ENCODE measurements at places on chromosomes 1 and 21.

GRCh38 chr1:245056913-245057312 lies 97.9 kb upstream of the KIF26B start:
- no peak for DNase-seq

- no peak for DNase-seq
Observed at GRCh38 chr1:66998972-66999371, 55.0 kb downstream of the SLC35D1 start.

- no peak for DNase-seq
Observed at GRCh38 chr1:230812568-230812967, 55.8 kb downstream of the C1orf198 start.

- DNase-seq, result no peak
Observed at GRCh38 chr1:17565461-17566252, 26.2 kb downstream of the ARHGEF10L start.

GRCh38 chr1:227003165-227003564 lies 63.1 kb downstream of the COQ8A start:
- no peak for DNase-seq

GRCh38 chr1:230868736-230869385 lies 540 bp upstream of the C1orf198 start:
- peak; percentile 16 for DNase-seq

GRCh38 chr1:219385787-219386427 lies 212.2 kb downstream of the LYPLAL1 start:
- DNase-seq, result no peak

DNA sequence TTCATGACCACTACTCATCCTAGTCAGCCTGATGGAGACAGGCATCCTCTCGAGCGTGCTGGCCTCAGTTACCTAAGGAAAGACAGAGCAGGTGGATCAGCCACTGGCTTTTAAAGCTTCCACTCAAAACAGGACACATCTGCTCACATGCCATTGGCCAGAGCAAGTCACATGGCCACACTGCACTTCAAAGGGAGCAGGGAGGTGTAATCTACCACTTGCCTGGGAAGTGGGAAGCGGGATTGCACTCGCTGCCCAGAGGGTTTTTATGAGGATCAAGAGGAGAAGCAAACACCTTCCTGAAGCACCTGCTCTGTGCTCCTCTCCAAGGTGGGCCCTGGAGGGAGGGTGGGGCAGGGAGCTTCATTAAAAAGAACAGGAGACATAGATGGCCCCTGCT lies 108.0 kb downstream of the TAS1R2 start:
- DNase-seq, result no peak

GRCh38 chr1:93313026-93313425 lies 32.7 kb upstream of the DR1 start:
- DNase-seq, result no peak

GRCh38 chr1:33971018-33971710 lies 107.3 kb downstream of the HMGB4 start:
- no peak for DNase-seq

GRCh38 chr1:163799190-163799805 lies 477.5 kb downstream of the NUF2 start:
- DNase-seq, result no peak

GRCh38 chr21:36478941-36479340 lies 981 bp downstream of the CLDN14 start:
- DNase-seq, result no peak

- DNase-seq, result no peak
Observed at GRCh38 chr1:23825762-23826522, 713 bp upstream of the HMGCL start.

DNA sequence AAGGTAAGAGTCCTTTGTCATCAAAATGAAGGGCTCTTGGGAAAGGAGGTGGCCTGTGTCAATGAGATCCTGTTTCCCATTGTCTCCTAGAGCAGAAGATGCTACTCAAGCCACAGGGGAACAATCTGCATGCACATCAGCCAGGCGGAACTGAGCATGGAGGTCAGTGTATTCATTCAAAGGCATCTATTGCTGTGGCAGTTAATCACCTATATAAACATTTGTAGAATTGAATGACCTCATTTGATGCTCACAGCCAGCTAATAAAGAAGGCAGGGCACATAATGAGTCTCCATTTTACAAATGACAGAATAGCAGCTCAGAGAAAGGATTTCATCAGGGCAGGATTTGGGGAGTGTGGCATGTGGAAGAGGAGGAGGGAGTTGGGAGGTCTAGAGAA lies 5.7 kb upstream of the FYB2 start:
- no peak for DNase-seq

DNA sequence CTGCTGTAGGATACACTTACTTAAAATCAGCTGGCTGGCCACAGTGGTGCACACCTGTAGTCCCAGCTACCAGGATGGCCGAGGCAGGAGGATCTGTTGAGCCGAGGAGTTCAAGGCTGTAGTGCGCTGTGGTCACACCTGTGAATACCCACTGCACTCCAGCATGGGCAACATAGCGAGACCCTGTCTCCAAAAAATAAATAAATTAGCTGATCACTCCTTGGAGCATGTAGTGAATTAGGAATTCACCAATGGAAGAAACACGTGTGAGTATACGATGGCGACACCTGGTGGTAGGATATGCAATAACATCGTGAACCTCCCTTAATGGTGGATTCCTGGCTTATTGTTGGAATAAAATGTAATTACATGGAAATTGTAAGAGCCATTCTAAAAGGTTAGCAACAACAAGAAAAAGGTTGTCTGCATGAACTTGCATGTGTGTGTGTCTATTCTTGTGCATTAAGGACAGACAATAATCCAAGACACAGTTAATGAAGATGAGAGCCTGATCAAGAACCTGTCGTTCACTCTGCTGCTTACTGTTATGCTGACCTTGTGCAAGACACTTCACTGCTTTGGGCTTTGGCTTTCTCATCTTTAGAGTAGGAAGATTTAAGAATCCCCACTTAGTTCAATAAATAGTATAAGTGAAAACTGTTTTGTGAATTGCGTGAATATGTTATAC lies 38.6 kb upstream of the COX20 start:
- no peak for DNase-seq

GRCh38 chr1:234896477-234897389 lies 231.9 kb downstream of the TOMM20 start:
- DNase-seq, result no peak
